ENCODE measurements at places on chromosomes 1 and 21.

DNA sequence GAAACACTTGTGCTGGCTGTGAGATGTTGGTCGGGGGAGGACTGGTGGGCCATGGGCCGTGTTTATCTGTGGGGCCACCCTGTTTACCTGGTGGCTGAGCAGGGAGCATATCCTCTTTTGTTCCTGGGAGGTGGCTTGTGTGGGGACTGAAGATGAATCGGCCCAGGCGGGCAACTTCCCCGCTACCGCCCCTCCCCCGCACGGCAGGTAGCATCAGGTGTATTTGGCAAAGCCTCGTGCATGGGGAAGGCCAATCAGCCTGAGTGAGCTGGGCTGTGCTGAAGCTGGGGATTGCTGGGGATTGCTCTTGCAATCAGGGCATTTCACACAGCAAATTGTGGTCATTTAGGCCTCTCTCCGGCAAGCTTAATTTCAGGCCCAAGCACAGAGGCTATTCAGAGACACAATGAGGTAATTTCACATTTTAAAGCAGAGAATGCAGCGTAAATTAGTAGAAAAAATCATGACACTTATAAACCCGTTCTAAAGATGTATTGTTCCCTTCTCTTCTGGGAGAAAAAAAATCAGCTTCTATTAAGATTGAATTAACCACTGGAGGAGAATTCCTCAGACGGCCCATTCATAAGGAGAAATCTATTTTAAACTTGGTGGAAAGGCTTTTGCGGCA, 197.7 kb upstream of the POU3F1 start:
- DNase-seq = no peak

GRCh38 chr1:233151861-233152260, 143.7 kb downstream of the PCNX2 start:
- DNase-seq = no peak

DNA sequence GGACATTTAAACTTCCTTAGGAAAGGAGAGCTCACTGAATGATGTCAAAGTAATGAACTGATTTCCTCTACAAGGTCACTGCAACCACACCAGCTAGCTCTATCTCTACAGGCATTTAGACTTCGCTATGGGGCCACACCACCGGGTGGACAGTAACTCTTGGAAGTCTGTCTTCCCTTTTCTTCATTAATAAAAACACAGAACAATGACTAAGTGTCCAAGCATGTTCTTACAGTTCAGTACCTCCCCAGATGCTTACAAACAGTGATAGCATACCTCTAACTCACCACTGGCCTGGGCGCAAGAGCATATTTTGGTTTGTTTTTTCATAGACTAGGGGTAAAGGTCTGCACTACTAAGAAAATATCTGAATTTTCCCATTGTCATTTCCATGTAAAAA, 54.6 kb downstream of the SIM2 start:
- no peak for DNase-seq

DNA sequence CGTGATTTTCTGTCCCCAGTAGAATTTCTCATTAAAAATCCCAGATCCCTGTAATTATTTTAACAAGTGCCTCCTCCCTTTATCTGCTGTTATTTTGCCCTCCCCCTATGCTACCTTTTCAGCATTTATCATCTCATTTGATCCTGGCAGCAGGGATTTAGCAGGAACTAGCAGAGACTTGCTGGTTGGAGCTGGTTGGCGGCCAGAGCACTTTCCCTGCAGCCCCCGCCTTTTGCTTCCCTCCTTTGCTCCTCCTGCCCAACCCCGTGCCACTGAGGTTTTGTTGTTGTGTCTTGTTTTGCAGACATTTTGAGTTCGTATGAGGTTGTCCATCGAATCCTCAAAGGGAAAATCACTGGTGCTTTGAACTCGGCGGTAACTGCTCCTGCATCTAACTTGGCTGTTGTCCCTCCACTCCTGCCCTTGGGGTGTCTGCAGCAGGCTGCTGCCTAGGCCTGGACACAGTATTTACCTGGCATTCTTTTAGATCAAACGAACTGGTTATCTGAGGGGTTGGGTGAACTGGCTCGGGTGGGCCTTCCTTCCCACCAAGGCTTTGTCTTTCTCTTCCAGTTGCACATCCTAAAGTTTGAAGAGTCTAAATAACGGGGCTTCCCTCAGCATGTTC, 11.2 kb downstream of the UBE2Q1 start:
- DNase-seq = no peak
